ENCODE measurements at places on chromosomes 1 and 21.

GRCh38 chr1:51019811-51020210 lies 49.8 kb downstream of the CDKN2C start:
- DNase-seq = no peak

DNA sequence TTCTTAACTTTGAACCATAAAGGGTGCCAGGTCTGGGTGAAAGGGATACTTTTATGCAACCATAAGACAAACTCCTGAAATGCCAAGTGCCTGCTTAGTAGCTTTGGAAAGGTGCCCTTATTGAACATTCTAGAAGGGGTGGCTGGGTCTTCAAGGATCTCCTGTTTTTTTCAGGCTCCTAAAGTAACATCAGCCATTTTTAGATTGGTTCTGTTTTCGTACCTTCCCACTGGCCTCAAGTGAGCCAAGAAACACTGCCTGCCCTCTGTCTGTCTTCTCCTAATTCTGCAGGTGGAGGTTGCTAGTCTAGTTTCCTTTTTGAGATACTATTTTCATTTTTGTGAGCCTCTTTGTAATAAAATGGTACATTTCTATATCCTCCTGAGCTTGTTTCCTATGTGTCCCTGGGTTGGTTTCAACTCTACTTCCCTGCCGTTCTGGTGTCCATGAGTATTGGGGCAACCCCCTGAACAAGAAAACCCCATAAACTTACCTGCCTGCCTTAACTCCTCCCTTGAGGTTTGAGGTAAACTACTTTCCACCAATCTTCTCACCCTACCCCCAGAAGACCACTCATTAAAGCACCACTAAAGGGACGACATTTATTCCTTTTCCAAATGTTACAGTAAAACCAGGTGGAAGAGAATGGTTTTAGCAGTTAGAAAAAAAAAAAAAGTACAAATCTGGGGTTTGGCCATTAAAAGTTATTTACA lies 2.6 kb downstream of the MARCKSL1 start:
- DNase-seq = no peak

DNA sequence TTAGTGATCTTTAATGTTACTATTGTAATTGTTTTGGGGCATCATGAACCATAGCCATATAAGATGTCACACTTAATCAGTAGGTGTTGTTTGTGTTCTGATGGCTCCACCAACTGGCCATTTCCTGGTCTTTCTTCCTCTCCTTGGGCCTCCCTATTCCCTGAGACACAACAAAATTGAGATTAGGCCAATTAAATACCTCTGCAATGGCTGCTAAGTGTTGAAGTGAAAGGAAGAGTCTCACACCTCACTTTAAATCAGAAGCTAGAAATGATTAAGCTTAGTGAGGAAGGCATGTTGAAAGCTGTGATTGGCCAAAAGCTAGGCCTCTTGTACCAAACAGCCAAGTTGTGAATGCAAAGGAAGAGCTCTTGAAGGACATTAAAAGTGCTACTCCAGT lies 30.7 kb downstream of the PPP2R5A start:
- no peak for DNase-seq

GRCh38 chr1:153661111-153661708 lies 2.7 kb downstream of the SNAPIN start:
- no peak for DNase-seq

GRCh38 chr1:193016788-193017187 lies 42.4 kb downstream of the UCHL5 start:
- no peak for DNase-seq
